Endothelial cell of umbilical vein (primary cell): ENCODE measurements at places on chromosomes 2 and 18. TPM values are rescaled to one million over a fixed set of nuclear protein-coding genes. Genes with fewer than 3 reads are reported as not detected.

SPRED2 gene
- total RNA-seq = 7.8 and 9.6 TPM in 2 replicates

CRACDL gene
- total RNA-seq = 3.8 and 6.3 TPM in 2 replicates

GREB1 gene
- 0.23 and 0.58 TPM in 2 replicates for total RNA-seq

NETO1 gene
- total RNA-seq = not detected in 2 replicates

FLACC1 gene
- 1.4 TPM in 2 replicates for total RNA-seq

LDAH gene
- 24.0 and 24.2 TPM in 2 replicates for total RNA-seq

ALPI gene
- not detected in 2 replicates for total RNA-seq
